DMS153 (cell line): ENCODE measurements at places on chromosomes 5 and 9.

DNA sequence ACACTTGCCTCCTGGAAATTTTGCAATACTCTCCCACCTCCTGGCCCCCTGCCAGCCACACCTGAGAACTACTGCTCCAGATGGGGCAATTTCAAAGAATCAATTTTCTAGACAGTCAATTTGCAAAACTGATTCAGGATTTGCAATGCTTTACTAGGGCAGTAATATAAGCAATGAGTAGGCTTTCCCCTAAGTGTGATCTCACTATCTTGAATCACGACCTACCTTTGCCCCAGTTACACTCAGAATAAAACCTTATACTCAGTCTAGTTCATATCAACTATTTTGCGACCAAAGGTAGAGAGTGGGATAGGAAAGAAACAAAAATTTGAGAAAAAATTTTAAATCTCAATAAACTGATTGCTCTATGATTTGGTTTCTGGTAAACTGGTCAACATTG is 54.4 kb downstream of the DROSHA start:
- no peak for DNase-seq

GRCh38 chr5:103919506-103919905 is 356.9 kb upstream of the NUDT12 start:
- no peak for DNase-seq

GRCh38 chr5:177494346-177495195 is 2.8 kb downstream of the PDLIM7 start:
- DNase-seq = no peak

DNA sequence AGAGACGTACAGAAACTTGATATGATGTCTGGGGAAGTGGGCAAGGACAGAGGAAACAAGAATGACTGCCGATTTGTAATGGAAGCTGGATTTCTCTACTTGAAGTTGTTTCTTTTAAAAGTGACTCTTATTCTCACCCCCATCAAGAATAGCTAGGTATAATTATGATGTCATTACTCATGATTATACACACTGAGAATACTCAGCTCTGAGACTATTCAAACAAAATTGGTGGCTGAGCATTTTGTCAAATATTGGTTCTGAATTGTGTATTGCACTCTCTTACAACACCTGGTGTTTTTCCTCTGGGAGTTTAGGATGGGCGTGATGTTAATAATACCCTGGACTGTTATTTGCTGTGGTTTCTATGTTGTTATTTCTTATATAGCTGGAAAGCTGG is 46.3 kb downstream of the MAST4 start:
- DNase-seq = peak; percentile 55

- no peak for DNase-seq
Observed at GRCh38 chr9:13971966-13972655, 341.8 kb downstream of the NFIB start.

- no peak for DNase-seq
Observed at GRCh38 chr5:149429839-149430721, 51.0 kb upstream of the IL17B start.

GRCh38 chr5:97998941-97999340 is 774.5 kb upstream of the RGMB start:
- no peak for DNase-seq

GRCh38 chr9:19180991-19181390 is 49.5 kb upstream of the DENND4C start:
- no peak for DNase-seq

DNA sequence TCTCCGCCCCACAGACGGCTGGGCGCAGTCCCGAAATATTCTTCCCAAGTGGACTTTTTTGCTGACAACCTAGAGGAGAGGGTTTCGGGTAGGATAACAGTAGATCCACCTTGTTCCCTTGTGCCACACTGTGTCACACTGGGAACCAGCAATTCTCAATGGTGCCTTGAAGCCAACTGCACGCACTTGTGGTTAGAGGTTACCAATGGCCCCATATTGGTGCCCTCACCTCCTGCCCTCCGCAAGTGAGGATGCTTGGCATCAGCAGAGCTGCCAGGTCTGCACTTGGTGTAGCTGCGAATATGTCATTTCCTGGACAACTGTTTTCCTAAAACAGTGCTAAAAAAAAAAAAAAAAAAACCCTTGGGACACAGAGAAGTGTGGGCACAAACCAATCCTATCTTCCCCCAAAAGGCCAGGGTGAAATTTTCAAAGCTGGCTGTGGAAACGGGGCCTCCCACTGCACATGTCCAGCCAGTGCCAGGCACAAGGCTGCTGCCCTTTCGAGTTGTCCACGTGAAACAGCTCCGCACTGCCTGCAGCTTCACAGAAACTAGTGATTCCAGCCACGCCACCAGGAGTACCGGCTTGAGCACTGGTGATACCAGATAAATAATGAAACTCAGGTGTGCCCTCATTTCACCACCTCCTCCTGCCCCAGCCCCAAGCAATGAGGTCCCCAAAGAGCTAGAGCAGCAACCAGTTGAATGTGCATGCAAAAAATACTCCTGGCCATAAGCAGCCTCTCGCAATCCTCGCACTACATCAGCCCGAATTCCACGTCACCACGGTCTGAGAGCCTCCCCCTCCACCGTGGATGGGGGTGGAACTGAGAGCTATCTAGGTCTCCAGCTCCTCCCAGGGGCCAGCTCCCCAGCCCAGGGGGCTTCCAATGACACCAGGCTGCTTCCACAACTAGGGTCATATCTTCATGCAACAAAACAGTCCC is 51.2 kb downstream of the USP20 start:
- DNase-seq = no peak

DNA sequence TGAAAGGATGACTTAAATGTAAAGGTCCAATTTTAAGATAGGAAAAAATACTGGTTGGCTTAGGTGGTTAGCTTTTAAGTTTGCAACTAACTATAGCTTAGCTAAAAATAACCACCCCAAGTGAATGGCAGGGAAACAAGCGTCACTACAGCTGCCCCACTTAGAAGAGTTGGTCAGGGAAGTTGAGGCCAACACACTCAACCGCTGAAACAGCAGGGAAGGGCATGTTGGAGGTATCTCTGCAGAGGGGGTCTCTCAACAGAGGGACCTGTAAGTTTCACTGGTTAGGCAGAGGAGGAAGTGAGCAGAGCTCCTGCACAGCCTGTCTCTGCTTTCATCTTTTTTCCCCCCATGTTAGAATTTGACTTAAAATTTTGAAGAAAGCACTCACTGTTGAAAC is 75.3 kb downstream of the LHFPL2 start:
- DNase-seq = no peak

DNA sequence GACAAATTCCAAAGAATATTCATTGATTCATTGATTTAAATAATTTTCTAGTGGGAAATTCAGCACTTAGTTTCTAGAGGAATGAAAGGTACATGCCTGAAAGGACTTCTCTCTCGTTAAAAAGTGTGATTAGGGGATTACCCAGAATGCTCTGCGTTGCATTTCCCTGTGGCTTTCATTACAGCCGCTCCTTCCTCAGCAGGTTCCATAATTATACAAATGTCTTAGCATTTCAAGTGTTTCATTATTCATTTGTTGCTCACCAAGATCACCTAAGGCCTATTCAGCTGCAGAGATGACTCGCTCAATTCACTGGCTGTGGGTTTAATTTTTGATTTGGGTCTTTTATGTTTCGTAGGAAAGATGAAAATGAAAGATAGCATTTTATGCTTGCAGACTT is 52.8 kb downstream of the SPATA31C2 start:
- DNase-seq = no peak

- DNase-seq = no peak
Observed at GRCh38 chr5:33637011-33637410, 196.2 kb downstream of the TARS1 start.

- no peak for DNase-seq
Observed at GRCh38 chr9:124594673-124595072, 87.5 kb upstream of the NR5A1 start.

GRCh38 chr5:106822851-106823250 is 847.9 kb downstream of the EFNA5 start:
- no peak for DNase-seq

- no peak for DNase-seq
Observed at GRCh38 chr9:113376634-113377567, at the start of gene HDHD3. HDHD3 (minus strand) TSS chr9:113376986; CDS start chr9:113374354, 2,632 bp downstream.

GRCh38 chr5:137024044-137024443 is 475.1 kb downstream of the SPOCK1 start:
- DNase-seq = no peak

DNA sequence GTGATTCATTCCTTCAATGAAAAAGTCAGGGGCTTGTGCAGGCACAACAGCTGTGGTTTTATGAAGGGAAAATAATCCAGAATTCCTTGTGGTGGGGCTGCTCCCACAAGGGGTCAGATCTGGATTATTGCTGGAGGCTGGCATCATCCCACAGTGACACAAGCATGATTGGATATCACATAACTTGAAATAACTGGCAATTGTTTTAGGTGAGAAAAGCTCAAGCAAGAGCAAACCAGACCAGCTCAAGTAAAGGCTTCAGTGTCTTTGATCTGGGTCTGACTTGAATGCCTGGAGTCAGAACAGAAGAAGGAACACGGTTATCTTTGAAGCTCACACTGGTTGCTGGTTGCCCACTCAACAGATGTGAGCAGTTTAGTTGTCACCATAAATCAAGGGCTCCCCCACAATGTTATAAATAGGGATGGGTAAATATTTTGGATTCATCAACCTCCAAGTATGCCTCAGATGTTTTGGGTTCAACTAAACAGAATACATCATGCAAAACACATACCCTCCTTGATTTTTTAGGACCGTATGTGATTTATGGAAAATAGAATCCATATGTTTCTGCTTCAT is 3.1 kb upstream of the ZNF474 start:
- no peak for DNase-seq

- no peak for DNase-seq
Observed at GRCh38 chr9:129979071-129979745, 63.8 kb downstream of the FNBP1 start.

GRCh38 chr9:115264313-115264712 is 146.4 kb upstream of the TNC start:
- DNase-seq = no peak

- DNase-seq = no peak
Observed at GRCh38 chr5:134046801-134047686, 42.3 kb upstream of the VDAC1 start.

DNA sequence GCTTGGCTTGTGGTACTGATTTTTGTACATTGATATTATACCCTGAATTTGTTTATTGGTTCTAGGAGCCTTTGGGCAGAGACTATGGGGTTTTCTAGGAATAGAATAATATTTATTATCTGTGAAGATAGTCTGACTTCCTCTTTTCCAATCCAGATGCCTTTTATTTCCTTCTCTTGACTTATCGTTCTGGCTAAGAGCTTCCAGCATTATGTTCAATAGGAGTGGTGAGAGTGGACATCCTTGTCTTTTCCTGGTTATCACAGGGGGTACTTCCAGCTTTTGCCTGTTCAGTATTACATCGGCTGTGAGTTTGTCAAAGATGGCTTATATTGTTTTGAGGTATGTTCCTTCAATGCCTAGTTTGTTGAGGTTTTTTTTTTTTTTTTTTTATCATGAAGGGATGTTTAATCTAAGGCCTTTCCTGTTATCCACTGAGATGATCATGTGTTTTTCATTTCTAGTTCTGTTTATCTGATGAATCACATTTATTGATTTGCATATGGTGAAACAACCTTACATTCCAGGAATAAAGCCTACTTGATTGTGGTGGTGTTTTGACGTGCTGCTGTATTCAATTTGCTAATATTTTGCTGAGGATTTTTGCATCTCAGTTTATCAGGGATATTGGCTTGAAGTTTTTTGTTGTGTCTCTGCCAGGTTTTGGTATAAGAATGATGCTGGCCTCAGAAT is 77.5 kb downstream of the CERT1 start:
- DNase-seq = no peak

DNA sequence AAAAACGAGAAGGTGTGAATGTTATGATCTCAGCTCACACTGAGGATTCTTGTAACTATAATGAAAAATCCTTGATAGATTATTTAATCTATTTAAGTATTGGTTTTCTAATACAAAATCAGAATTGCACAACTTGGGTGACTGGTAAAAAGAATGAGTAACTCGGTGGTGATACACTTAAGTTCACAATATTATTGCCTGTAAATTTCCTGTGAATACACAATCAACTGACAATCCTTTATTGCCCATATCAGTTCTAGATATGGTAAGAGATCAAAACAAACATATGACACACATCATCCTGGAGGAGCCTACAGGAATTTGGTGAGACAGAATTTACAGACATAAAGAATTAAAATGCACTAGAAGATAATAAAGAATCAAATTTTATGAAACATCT is 14.1 kb upstream of the LURAP1L start:
- no peak for DNase-seq

- no peak for DNase-seq
Observed at GRCh38 chr5:175689147-175689991, 31.5 kb downstream of the HRH2 start.

DNA sequence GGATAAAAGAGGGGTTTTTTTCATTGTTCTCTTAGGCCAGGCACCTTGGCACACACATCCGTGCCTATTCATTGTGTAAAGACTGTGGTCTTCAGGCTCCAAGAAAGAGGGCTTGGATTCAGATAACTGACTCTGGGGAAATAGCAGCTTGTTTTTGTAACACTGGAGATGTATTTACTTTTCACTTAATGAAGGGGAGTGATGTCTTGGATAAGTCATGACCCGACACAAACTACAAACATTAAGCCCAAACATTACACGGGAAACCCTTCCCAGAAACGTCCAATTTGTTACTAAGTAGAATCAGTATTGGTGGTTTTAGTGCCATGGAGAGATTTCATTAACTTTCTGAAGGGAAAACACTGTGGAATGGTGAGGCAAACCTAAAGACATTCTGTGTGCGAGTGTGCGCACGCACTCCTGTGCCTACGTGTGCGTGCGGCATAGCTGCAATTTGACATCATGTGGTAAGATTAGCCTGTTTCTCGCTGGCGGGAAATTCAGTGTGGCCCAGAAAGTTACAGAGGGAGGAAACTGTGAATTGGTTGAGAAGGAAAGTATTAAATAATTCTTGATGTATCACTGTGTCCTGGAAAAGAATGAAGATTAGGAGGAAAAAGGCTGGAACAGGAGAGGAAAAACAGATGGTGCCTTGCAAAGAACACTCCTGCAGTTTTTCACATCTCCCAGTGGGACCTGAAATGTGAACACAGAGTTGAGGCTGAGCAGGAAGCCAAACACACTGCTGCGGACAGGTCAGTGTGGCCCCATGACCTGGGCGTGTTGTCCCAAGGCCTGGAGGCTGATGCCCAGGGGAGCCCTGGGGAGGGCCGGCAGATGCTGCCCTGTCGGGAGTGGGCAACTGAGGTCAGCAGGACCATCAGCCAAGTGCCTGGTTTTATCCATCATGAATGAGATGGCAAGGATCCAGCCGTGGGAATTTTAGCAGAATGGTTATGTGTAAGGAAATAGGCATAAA is 108.5 kb downstream of the GAS1 start:
- DNase-seq = no peak

- DNase-seq = no peak
Observed at GRCh38 chr5:79857714-79858409, 133.2 kb downstream of the MTX3 start.

DNA sequence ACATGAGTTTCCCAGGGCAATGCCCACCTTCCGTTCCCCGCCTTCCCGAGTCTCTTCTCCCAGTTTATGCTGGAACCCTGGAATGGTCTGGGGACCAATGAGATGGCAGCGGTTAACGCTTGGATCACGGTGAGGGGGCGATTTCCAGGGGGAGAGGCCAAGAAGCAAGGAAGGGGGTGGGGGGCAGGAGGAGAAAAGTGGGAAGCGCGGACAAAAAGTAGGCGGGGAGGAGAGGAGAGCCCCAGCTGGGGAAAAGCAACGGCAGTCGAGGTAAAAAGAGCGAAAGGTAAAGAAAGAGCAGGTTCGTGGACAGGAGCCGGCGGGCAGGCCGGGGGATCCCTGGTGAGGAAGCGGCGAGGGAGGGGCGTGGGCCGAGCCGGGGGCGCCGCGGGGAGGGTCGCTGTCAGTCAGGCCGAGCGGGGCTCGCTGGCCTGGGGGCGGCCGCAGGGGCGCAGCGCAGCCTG is 508 bp upstream of the SNCAIP start:
- DNase-seq = no peak

GRCh38 chr9:73183917-73184861 is 32.5 kb downstream of the ANXA1 start:
- no peak for DNase-seq
